ENCODE measurements at places on chromosomes 4 and X.

- peak; percentile 41 for DNase-seq
Observed at GRCh38 chr4:242121-242848, 63.0 kb downstream of the ZNF732 start.

DNA sequence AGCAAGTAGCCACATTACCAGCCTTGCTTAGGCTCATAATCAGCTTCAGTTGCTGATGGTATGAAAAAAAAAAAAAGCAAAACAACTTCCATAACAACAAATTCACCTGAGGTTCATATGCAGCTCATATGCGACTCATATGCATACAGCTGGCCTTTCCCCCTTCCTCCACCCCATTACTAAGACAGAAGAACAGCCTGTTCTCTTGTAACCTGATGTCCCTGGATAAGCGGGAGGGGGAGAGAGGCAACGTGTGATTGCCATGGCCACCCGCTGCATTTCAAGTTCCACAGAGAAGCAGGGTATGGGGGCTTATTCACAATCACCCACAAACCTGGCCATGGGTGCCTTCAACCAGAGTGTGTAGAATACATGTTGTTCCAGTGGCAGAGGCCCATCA, 95.1 kb upstream of the DGKK start:
- DNase-seq = no peak

DNA sequence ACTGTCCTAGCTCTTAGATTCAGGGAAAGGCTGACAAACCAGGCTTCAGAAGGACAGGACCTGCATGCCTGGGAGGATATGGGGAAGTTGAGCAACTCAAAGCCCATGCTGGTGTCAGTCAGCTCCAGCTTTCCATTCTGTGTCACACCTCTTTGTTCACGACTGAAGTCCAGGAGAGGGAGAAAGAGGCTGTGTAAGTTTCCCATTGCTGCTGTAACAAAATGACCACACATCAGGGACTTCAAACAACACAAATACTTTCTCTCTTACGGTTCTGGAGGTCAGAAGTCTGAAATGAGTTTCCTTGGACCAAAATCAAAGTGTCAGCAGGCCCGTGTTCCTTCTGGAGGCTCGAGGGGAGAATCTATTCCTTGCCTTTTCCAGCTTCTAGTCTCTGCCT, 50.6 kb upstream of the STX18 start:
- DNase-seq = no peak

DNA sequence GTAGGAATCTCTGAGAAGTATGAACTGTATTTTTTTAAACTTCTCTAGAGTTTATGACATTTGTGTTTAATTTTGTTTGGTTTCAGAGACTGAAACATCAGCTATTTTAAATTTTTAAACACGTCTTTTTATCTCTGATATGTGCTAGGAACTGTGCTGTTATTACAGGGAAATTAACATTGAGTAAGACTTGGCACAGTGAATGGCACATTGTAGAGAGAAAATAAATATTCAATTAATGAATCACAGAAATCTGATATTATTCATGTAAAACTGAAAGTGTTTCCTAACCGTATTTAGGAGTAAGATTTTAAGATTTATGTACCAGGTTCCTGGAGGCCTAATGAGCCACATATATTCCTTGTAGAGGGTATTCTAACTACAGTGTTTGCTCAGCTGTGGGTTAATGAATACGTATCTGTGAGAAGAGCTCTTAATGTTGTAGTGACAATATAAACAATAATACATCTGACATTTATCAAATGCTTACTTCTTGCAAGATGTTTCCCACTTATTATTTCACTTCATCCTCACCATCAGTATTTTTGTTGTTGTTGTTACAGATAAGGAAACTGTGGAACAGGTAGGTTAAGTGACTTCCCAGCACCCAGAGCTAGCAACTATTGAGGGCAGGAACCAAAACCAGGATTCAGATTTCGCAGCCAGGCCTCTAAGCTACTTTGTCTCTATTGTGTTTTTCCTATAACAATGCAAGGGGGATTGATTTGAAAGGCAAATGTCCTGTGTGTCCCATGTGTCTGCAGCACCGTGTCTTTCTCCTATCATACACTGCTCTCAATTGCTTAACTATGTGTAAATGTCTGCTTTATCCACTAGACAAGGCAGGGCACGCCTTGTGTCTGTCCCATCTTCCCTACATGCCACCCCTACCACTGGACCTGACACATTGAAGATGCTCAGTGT, 121.1 kb upstream of the FAM9C start:
- no peak for DNase-seq

DNA sequence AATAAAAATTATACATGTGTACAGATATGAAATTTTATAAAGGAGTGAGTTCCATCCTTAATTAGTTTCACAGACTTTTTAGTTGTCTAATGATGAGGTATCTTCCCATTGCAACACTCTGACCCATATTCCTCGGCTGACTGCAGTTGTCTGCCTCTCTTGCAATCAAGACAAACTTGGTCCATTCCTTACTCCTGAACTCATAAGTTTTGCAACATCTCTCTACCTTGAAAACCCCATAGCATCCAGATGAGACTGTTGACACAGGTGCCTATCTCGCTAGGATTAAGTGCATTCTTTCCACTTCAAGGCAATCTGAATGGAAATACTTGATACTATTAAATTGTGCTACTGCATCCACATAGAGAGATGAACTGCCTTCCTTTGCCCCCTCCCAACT, 2.3 kb downstream of the XKRX start:
- DNase-seq = no peak

DNA sequence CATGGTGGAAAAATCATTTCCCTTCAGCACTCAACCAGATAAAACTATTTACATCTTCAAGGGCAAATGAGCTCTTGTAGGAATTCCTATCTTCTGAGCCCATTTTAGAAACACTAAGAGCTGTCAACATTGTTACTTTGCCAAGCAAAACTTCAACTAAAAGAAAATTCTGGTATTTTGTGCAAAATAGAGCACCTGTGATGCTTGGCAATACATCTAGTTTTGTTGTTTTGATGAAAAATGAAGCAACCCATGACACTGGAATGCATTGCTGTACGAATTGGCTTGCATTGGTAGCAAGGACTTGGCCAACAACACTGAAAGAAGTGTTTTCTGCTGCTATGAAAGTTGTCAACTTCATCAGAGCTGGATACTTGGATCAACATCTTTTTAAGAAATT, 194.4 kb downstream of the COX18 start:
- DNase-seq = no peak

- DNase-seq = no peak
Observed at GRCh38 chr4:82930848-82931755, 30.6 kb downstream of the THAP9 start.

- no peak for DNase-seq
Observed at GRCh38 chr4:110798687-110799086, 175.8 kb upstream of the PITX2 start.

DNA sequence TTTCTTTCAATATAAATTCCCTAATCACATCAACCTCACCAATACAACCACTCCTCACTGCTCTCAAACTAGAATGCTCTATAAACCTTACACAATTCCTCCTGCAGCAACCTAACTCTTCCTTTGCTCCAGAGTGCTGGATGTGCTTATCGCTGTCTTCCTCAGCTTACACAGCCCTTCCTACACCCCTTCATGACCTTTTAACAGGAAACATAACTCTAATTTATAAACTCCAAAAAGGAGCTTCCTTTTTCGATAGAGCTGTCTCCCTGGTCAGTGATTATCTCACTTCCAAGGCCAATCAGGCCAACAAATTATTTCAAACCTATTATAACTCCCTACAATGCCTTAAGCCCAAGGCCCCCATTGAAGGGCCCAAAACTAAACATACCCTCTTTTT, 78.8 kb downstream of the COQ2 start:
- DNase-seq = no peak

DNA sequence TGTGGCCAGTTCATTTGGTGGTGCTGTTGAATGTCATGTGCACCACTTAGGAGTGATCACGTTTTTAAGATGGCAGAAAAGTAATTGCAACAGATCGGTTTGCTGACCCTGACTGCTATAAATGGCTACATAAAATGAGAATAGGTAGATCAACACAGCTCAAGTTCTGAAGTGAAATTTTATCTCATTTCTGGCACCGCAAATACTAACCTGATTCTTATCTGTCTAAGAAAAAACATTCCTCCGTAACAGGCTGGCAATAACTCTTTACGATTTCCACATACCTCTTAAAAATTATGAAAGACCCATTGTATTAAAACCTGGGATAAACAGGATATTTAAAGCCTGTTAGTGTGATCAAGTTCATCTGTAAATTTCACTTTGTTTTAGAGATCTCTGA, 387.5 kb downstream of the PDGFC start:
- DNase-seq = no peak

All from activated T-helper 9 cell treated with anti-CD3 and anti-CD28 coated beads, Interleukin-2, amount 50 U/mL, for 16 hours (primary cell).